Smooth muscle cell of the pulmonary artery (primary cell): ENCODE measurements at places on chromosomes 3 and 15. TPM values are rescaled to one million over a fixed set of nuclear protein-coding genes. Genes with fewer than 3 reads are reported as not detected.

The DLL4 gene
- total RNA-seq: 0.07 and 0.10 TPM in 2 replicates

The DUOX1 gene
- 0.13 TPM in 1 of 2 replicates, not detected in the other for total RNA-seq

The SAMMSON gene
- not detected in 2 replicates for total RNA-seq

The DUOXA1 gene
- total RNA-seq: 0.07 TPM in 1 of 2 replicates, not detected in the other

The IGF2BP2 gene
- 29.5 and 39.6 TPM in 2 replicates for total RNA-seq

The SLC51A gene
- not detected in 2 replicates for total RNA-seq

The GAP43 gene
- 5.7 and 6.1 TPM in 2 replicates for total RNA-seq

The RAB6B gene
- 1.7 and 4.2 TPM in 2 replicates for total RNA-seq

The GRK7 gene
- not detected in 2 replicates for total RNA-seq

The FAIM gene
- 4.0 and 5.8 TPM in 2 replicates for total RNA-seq

The RBPMS2 gene
- total RNA-seq: 0.07 TPM in 1 of 2 replicates, not detected in the other

The PLSCR2 gene
- 0.26 TPM in 1 of 2 replicates, not detected in the other for total RNA-seq

The C3orf22 gene
- total RNA-seq: not detected in 2 replicates

The NMD3 gene
- total RNA-seq: 115 and 181 TPM in 2 replicates

The ADGRG7 gene
- total RNA-seq: 0.07 TPM in 1 of 2 replicates, not detected in the other

The MOBP gene
- not detected in 2 replicates for total RNA-seq

The ROPN1 gene
- not detected in 2 replicates for total RNA-seq

The CPN2 gene
- total RNA-seq: not detected in 2 replicates

The EPM2AIP1 gene
- total RNA-seq: 11.0 and 12.3 TPM in 2 replicates

The ANO10 gene
- total RNA-seq: 55.3 and 75.6 TPM in 2 replicates

The TCAIM gene
- 25.6 and 27.2 TPM in 2 replicates for total RNA-seq

The CTXND1 gene
- not detected in 2 replicates for total RNA-seq

The CCDC80 gene
- 1,619 and 1,677 TPM in 2 replicates for total RNA-seq

The LSAMP gene
- total RNA-seq: 1.0 and 3.2 TPM in 2 replicates

The EPHB1 gene
- 0.69 and 0.98 TPM in 2 replicates for total RNA-seq
